NCI-H524 treated with DMSO at 0.1 percent for 48 hours (cell line): ENCODE measurements at places on chromosomes 1 and 21.

- DNase-seq, result no peak
Observed at GRCh38 chr1:30232288-30232899, 491.0 kb downstream of the MATN1 start.

DNA sequence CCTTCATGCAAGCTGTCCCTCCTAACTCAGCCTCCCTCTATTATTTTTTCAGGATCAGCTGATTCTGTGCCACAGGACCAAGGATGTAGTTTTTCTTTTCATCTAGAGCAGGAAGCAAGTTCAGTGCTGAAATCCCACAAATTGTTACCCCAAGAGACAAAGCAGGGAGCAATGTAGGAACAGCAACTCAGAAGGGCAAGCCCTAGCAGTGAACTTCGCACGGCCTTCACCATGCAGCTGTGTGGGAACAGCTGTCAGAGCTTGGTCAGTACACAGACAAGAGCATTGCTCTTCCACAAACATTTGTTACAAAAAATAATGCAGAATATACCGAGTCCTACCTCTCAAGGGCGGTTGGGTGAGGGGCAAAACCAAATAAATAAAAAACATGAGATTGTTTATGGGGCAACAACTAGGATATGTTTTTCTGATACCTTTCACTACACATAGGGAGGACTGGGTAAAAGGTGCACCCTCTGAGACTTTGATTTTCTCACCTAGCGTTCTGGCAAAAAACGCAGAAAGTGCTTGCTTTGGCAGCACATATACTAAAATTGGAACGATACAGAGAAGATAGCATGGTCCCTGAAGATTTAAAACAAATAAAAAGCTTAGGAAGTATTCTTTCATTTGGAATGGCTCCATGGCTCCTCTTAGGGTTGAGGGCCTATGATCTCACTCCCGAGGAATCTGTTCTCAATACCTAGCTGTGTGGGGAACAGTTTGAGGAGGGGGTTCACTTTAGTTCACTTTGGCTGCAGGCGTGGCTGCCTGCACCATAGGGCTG lies 37.1 kb upstream of the ANGPTL7 start:
- DNase-seq, result no peak

DNA sequence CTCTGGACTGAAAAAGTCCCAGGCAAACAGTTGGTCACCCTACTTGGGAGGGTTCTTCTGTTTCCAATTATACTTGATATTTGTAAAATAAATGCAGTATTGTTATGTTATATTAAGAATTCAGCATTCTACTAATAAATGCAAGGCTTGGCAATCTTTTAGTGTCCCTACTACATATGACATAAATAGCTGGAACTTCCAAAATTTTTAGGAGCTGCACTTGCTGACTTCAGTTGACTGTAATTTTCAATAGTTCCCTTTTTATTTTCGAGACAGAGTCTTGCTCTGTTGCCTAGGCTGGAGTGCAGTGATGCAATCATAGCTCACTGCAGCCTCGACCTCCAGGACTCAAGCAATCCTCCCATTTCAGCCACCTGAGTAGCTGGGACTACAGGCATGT lies 20.0 kb downstream of the FOXD3 start:
- DNase-seq, result no peak

DNA sequence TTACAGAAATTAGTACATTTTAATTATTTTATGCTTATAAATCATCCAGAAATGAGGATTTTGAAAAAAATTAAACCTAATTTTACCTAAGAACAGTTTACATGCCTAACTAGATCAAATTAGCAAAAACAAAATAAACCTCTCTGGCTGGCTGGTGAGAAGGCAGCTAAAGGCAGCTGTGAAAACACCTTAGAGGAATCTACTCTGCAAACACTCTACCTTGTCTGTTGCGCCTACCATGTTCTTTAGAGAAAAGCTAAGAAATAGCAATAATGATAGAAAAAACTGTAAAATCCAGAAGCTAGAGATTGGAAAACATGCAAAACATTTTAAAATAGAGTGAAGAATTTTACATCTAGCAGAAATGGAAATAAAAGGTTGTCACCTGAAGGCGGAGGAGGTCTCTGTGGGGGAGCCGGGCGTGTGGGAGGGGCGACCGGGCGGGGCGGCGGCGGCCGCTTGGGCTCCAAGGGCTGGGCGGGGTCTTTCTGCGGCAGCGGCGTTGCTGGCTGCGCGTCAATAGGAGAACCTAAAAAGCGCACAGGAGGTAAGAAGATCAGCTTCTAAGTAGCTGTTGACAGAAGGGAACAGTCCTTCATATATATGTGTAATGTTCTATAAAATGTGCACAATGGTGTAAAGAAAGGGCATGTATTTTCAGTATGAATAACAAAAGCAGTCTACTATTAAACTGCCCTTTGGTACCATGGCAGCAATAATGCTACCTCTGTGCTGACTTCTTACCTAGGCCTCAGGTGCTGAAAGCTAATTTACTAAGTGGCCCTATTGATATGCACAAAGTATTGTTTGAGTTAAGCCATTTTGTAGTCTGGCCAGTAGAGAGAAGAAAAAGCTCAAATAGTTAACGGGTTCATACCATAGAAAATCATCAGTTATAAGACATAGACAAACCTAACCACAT lies 33.3 kb upstream of the CFAP298 start:
- no peak for DNase-seq

DNA sequence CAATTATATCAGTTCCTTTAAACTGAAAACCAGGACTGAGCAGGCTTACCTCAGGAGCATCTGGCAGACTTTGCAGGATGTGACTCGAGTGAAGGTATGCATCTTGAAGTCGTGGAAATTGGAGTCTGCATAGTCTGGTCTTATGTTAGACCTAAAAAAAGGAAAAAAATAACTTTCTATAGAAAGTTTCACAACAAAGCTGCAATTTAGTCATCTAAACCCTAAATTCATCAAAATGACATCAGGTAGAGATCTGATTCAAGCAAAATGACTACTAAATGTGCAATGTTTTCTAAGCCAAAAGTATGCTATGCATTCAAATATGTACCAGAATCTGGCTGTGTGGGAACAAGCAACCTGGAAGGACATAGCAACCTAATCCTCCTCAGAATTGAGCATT lies 260.1 kb downstream of the VAV3 start:
- no peak for DNase-seq

- no peak for DNase-seq
Observed at GRCh38 chr1:176885751-176886150, 278.8 kb downstream of the ASTN1 start.

- DNase-seq, result no peak
Observed at GRCh38 chr1:97505289-97505688, 415.5 kb downstream of the DPYD start.

DNA sequence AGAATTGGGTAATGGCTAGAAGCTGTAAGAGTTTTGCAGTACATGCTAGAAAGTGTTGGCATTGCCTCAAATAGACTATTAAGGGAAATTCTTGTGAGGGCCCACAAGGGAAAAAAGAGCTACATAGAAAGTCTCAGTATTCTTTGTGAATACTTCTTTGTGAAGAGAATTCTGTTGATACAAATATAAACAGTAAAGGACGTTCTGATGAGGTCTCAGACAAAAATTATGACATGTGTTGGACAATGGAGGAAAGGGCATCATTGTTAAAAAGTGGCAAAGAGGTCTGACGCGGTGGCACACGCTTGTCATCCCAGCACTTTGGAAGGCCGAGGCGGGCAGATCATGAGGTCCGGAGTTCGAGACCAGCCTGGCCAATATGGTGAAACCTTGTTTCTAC lies 458.9 kb downstream of the NCAM2 start:
- no peak for DNase-seq

DNA sequence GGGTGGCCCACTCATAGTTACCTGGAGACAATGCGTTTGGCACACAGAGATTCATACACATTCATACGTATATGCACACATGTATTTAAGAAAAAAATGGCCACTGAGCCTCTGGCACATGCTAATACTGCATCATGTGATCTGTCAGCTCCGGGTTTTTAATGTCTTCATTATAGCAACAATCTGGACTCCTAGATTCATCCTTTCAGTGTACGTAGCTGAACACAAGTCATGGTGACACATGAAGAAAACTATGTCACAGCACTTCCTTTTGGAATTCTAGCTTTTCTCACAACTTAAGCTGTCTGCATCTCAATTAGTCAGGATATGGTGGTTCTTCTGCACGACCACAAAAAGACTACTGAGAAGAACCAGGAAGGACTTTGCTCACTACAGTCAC lies 24.7 kb downstream of the HSF2BP start:
- DNase-seq, result no peak

DNA sequence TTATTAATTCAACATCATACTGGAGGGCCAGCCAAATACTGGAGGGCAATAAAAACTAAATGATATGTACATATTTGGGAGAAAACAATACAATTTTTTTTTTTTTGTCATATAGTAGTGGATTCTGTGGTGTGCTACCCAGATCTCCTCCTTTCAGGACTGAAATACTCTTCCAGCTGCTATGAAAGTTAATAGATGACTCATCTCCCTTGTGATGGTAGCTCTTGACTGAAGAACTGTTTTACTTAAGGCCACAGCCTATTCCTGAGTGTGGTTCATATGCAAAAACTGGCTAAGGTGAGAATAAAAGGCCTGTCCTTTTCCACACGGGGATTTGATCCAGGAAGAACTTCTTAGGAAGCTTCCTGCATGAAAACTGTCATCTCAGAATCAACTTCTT lies 307.9 kb downstream of the HLX start:
- no peak for DNase-seq

- no peak for DNase-seq
Observed at GRCh38 chr21:29938776-29939103, 1.1 kb downstream of the GRIK1 start.

DNA sequence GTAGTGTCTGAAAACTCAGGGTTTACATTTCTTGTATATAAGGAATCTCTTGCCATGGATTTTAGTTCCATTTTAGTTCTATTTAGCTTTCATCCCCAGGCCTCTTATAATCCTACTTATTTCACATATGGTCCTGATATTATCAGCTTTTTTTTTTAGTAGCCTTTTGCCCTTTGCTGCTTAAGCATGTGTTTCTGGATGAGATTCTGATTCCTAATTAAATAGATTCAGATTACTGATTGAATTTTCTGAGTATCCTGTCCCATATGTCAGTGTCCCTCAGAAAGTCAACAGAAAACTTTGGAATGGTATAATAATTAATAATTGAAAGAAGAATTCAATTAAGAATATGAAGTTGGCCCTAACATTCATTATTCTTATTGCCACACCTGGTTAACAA lies 134.7 kb upstream of the HOOK1 start:
- DNase-seq, result peak; percentile 84

GRCh38 chr1:26285366-26286063 lies 5.6 kb downstream of the SH3BGRL3 start:
- DNase-seq, result no peak

- DNase-seq, result peak; percentile 70
Observed at GRCh38 chr1:234699795-234700665, 90.1 kb upstream of the IRF2BP2 start.

GRCh38 chr21:43818685-43819084 lies 29.3 kb downstream of the RRP1 start:
- DNase-seq, result no peak

DNA sequence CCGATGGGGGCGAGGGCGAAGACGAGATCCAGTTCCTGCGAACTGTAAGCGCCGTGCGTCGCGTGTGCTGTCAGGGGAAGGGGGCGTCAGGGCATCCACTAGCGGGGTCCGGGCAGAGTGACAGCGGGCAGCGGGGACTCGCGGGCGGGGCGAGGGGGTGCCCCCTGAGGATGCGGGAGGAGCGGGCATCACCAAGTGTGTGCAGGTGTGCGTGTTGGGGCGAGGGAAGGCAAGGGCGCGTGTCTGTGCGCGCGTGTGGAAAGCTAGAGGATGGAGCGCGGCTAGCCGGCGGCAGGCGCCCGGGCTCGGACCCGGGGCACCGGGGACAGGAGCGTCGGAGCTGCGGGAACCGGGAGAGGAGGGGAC lies 525 bp downstream of the RYR2 start:
- no peak for DNase-seq

DNA sequence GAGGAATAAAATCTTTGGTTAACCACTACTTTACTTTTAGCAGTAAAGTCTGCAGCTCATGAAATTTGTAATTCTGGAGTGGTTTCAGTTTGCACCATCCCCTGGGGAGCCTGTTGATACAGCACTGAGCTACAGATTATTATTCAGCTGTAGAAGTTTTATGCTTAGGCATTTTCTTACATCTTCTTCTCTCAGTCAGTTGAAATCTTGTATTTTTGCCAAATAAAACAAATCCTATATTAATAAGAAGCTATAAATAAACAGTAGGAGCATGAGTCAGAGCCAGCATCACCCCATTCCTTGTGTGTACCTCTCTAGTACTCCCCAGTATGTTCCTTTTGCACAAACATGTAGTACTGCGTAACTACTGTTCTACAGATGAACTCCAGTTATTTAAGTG lies 118.9 kb downstream of the ATF6 start:
- DNase-seq, result no peak

- DNase-seq, result no peak
Observed at GRCh38 chr21:41396558-41397075, 29.4 kb upstream of the MX1 start.

DNA sequence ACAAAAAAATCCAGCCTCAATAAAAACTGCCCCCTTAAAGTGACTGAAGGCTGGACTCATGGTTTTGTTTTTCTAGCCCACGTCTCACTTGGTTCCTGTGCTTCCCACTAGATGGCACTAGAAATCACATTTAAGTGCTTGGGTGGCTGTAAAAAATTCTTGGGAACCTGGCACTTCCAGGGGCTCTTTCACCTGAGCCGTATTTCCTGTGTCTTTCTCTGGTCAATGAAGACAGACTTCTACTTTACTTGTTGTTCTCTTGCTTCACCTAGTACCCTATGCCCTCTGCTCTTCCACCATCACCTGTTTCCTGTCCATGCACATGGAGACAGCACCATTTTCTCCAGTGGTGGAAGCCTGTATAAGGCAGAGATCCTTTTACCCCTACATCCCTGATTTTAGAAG lies 20.0 kb downstream of the METTL13 start:
- DNase-seq, result no peak

- DNase-seq, result no peak
Observed at GRCh38 chr1:17451731-17452130, 12.3 kb upstream of the RCC2 start.

GRCh38 chr1:109263597-109264378 lies 14.4 kb downstream of the CELSR2 start:
- no peak for DNase-seq

- DNase-seq, result no peak
Observed at GRCh38 chr1:32806910-32807523, 10.1 kb downstream of the YARS1 start.

DNA sequence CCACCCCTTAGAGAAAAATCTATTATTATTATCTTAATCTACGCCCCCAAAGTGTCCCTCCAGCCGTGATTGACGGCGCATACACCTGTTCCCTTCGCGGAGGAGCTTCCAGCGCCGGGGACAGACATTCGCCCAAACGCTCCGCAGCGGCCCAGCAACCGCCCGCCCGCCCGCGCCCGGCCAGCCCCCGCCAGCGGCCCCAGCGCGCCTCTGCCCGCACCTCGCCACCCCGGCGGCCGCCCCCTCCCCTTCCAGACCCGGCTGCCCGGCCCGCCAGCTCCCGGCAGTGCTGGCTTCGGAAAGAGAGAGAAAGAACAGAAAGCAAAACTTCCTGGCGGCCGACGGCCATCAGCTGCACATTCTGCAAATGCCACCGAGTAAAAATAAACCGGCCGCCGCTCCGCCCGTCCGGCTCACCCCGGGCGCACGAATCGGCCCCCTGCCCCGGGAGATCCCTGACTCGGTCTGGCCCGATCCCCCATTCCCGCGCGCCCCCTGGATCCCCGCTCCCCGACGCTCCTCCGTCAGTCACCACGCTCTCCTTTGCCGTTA lies 1.6 kb downstream of the CASZ1 start:
- DNase-seq, result no peak

- no peak for DNase-seq
Observed at GRCh38 chr1:58815686-58816071, 31.8 kb upstream of the JUN start.

GRCh38 chr1:148264374-148265276 lies 112.5 kb upstream of the NBPF11 start:
- no peak for DNase-seq
